ENCODE measurements at places on chromosomes 5 and 9.

GRCh38 chr5:115594128-115595047 is 7.9 kb downstream of the TICAM2 start:
- no peak for DNase-seq

DNA sequence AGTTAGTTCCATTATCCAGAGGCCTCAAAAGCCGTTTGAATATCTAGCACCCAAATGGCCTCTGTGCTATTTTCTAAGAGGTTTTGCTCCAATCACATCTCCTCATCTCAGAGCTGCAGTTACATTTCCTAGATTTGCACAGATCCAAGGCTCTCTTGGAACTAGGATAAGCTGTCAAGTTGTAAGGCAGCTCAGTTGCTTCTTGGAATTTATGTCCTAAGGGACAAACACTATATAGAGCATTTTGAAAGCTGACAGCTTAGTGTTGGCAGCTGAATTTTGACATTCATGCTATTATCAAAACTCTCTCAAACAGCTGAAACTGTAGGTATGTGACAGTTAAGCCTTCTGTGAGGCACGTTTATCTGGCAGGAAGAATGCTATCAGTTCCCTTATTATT is 97.0 kb downstream of the MACIR start:
- DNase-seq: no peak

DNA sequence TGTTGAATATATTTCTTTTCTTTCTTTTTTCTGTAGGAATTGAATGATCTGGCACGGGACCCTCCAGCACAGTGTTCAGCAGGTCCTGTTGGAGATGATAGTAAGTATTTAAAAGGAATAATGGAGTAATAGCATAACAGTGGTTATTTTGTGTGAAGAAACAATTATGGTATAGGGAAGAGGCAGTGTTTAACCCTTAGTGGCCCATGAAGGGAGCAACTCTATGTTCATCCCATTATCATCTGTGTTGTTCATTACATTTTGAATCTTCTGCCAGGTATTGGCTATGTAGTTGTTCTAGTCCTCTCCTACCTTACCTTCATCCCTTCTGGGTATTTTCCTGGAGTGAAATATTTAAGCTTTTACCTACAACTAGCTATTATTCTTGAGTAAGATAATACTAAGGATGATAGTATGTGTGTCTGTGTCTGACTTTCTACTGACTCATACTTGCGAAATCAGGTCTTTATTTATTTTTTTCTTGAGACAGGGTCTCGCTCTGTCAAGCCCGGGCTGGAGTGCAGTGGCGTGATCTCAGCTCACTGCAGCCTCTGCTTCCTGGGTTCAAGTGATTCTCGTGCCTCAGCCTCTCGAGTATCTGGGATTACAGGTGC is 39.3 kb downstream of the UBE2D2 start:
- no peak for DNase-seq

DNA sequence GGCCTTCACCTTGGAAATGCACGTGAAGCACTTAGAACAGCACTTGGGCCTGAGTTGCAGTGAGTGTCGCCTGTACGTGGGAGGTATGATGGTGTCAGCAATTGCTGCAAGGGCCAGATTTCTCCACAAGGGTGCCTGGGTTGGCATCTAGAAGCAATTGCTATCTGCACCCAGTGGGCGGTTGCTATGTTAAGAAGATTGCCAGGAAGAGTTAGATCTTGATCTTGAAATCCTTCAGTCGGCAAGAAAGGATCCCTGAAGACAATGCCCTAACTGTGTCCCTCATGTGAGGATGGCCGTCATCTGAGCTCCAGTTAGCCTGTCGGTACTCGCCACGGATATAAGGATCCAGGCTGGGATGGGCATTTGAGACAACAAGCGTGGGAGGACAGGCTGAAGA is 62.9 kb downstream of the MAMDC2 start:
- DNase-seq: no peak

- DNase-seq: no peak
Observed at GRCh38 chr5:132771503-132771998, 5.5 kb downstream of the SEPTIN8 start.

- DNase-seq: no peak
Observed at GRCh38 chr5:59133764-59134261, 550.9 kb downstream of the RAB3C start.

DNA sequence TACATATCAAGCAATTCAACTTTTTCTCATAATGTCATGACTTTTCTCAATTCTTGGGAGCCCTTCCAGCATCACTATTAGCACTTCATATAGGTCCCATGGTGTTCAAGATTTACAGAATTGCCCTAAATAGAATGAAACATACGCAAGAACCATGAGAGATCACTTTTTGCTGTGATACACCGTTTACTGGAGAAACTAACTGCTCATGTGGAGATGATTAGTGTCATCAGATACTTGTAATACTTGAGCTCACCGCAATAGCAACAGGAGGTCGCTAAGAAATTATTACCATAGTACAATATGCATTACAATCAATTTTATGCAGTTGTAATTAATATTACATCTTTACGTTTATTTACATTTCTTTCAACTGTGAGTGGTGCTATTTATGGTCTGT is 4.8 kb upstream of the PCSK5 start:
- no peak for DNase-seq

DNA sequence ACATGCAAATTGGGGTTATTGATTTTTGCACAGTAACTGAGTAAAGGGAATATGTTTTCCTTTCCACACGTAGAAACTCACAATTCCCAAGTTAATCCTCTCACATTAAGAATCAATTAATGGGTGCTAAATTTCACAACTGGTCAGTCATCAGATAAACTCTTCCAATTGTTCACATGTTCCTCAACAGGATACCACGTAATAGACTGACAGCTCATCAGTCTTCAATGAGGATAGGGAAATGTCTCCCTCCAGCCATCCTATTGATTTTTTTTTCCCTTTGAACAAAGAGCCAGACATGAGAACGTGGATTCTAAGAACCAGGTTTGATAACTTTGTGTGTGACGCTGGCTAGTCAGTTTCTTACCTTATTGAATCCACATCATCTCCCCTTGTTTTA is 768 bp upstream of the CER1 start:
- DNase-seq: no peak

DNA sequence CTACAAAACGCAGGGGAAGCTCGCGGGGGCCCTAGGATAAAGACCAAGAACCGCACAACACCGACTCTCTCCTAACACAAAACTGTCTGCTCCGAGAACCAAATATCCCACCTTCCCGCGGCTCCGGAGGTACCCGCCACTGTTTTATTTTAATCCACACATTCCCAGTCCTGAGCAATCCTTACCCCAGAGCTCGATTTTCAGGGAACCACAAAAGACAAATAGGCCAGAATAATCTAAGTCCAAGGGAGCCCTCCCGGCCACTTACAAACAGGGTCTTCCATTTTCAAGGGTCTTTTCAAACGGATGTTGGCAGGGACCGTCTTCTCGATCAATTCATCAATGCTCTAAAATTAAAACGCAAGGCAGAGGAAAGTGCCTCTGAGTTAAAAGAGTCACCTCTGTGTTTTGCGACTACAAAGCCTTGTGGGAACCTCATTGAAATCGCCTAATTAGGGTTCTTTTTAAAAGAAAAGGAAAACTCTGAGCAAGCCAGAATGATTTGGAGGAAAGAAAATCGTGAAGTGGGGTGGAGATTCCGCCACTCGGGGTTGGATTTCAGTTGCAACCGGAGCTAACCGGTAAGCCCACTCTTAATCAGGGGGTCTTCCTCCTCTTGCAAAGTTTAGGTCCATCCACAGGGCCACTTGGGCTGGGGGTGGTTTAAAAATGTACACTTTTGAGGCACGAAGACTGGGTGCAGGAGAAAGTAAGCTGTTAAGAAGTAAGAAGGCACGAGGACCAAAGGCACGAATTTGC is 1.0 kb downstream of the GLDC start:
- no peak for DNase-seq

DNA sequence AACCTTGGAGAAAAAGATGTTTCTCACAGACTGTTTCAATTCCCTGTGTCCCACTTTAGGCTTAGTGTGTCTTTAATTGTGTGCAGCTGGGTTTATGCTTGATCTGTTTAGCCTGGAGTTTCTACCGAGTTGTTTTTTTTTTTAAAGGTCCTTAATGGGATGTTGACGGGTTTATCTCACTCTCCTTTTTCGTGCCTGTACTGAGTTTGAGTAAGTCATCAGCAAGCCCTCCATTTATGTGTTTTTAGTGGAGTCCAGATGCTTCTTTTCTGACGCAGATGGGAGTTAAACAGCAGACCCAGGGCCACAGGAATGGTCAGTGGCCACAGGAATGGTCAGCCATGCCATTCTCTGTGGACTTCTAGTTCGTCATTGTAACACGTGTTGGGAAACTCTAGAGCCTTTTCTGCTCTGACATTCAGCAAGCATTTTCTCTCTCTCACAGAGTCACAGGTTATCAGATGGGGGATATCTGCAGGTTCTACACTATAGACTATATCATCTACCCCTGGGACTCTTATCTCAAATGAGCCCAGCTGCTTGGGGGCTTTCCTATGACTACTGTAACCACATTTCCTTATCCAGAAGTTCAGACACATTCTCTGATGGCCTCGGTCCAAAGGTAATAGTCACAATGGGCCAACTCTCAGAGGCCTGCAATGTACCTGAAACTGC is 190.5 kb downstream of the TTLL11 start:
- no peak for DNase-seq

GRCh38 chr9:116208417-116209232 is 55.0 kb downstream of the PAPPA start:
- no peak for DNase-seq

GRCh38 chr9:38160613-38161215 is 91.7 kb upstream of the SHB start:
- DNase-seq: peak; percentile 56

GRCh38 chr5:176410486-176411180 is 5.7 kb downstream of the CLTB start:
- DNase-seq: no peak

DNA sequence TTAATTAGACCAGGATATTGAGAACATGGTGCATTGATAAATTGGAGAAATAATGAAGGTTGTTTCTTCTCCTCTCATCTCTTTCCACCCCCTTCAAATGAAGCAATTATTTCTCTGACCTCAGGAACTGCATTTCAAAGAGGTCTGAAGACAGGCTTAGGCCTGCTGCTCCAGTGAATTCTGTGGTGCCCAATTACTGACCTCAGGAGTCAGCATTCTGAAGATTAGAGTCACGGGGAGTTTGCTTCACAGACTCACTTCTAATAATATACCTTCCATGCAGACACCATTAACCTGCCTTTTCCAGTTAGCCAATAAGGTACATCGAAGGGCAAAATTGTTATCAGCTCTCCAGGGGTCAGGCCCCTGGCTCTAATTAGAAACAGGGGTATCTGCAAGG is 270.9 kb downstream of the GAS1 start:
- DNase-seq: no peak

GRCh38 chr5:175842951-175843793 is 28.2 kb upstream of the CPLX2 start:
- DNase-seq: no peak

GRCh38 chr5:14447958-14448911 is 133.4 kb upstream of the OTULINL start:
- no peak for DNase-seq

GRCh38 chr5:165624166-165624946 is 2118.9 kb downstream of the MAT2B start:
- DNase-seq: no peak

DNA sequence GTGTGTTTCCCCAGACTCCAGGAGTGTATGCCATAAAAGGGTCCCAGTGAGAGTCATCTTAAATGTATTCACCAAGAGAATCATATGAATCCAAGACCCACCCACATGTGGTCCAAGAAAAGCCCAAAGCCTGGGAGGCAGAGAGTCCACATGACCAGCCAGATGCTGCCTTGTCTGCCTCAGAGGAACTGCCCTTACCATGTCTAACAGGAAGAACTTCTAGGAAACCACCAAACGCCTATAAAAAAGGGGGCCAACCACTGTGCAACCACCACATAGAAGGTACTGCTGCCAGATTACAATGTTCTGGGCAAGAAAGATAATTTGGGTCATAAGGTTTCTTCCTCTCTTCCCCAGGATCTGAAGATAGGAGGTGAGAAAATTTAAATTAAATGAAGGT is 129.8 kb upstream of the SLC24A2 start:
- no peak for DNase-seq

DNA sequence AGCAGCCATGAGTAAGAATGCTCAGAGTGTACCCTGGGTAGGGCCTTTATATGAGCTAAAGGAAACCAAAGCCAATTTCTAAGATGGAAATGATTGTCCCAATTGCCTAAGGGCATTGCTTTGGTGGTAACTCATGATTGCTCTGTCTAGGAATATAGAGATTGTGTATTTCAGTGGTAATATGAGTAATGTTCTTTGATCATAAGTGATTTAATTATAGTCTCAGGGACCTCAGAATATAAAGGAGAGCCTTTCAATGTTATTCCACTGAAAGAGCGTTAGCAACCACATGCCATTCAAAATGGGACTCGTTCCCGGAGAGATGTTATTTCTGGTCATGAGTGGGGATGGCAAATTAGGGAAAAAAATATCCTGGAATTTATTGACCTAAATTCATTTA is 340.5 kb downstream of the ARHGEF28 start:
- DNase-seq: no peak

- DNase-seq: no peak
Observed at GRCh38 chr5:169875091-169875728, 105.1 kb downstream of the INSYN2B start.

GRCh38 chr5:57302643-57303042 is 128.8 kb downstream of the GPBP1 start:
- no peak for DNase-seq

- DNase-seq: no peak
Observed at GRCh38 chr5:144422018-144422727, 251.5 kb downstream of the KCTD16 start.

GRCh38 chr5:91111473-91112238 is 271.5 kb downstream of the ARRDC3 start:
- DNase-seq: no peak

GRCh38 chr5:34608859-34609648 is 47.1 kb upstream of the RAI14 start:
- DNase-seq: no peak

GRCh38 chr5:32559921-32560320 is 25.4 kb upstream of the SUB1 start:
- DNase-seq: no peak
